ENCODE measurements at places on chromosomes 2 and 18.

- DNase-seq = no peak
Observed at GRCh38 chr18:79597176-79597830, 82.3 kb upstream of the CTDP1 start.

GRCh38 chr2:38244301-38244700, 132.8 kb downstream of the ATL2 start:
- no peak for DNase-seq

DNA sequence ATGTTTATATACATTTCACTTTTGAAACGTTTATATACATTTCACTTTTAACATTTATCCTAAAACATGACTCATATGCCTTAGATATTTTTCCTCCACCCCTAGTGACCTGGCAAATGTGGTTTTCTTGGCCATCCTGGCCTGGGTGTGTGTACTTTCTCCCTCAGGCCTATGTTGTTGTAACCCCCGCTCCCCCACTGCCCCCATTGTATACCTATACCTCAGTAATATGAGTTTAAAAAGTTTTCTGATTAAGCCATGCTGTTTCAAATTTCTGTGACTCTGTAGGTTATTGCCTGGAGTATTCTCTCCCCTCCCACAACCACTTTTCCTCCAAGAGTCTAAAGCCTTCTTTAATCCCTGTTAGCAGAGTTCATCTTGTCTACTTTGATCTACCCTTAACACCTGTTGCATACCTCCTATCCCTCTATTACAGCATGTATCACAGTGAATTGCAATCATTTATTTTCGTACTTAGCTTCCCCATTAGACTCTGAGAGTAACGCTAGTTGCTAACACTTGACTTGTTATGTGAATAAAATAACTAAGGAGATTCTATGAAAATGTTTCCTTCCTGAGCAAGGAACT, 67.9 kb downstream of the LCLAT1 start:
- no peak for DNase-seq

GRCh38 chr2:195322324-195322723, 334.7 kb upstream of the SLC39A10 start:
- peak; percentile 8 for DNase-seq

DNA sequence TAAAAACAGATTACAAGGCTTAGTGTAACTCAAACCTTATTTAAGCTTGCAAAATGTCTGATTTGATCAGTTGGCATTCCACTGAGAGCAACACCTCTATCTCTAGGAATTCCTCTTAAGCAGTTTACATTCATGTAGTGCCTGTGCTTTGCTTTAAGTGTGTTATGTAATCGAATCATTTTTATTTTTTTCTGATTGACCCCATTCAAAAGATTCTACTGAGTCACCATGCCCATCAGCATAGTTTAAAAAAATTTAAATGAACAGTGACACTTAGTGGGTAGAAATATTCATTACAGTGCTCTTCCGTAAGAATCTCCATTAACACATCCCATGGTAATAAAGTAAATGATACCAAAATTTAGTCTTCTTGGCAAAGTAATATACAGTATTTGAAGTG, 67.8 kb upstream of the SLC4A10 start:
- no peak for DNase-seq

DNA sequence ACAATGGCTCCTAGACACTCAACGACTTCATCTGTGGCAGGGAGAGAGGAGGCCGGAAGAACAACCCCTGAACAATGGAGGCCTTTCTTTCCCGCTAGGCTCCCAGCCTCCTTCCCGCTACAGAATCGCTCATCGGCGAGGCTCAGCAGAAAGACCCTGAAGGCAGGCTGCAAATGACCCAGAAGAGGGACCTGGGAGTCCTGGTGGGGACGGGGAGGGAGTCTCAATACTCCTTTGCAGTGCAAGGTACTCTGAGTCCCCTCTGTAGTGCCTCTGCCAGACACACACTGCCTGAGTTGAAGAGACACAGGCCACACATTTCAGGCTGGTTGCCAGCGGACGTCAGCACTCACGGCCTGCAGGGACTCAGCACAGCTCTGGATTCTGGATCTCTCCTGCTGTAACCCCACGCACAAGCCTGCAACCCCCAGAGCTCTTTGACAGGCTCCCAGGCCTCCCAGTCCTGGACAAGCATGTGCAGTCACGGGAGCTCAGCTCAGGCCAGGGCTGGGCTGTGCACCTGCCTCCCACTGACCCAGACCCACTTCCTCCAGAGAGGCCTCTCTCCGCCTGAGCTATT, 6.1 kb downstream of the GPR17 start:
- no peak for DNase-seq

DNA sequence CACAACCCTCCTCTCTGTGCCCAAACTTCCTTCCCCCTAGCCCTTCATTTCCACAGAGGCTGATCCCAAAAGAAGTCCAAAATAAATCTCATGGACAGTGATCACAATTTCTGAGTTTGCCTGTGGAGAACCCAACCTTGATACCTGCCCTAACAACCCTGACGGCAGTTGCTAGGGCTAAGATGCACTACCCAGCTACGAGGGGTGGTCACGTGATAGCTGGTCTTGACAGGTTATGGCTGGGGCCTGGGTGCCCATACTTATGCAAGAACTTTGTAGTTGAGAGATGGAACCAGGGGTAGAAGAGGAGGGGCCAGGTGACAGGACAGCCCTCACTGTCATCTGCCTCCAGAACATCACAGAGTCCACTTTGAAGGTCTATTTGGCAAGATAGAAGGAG, 147.9 kb downstream of the AKAIN1 start:
- no peak for DNase-seq

DNA sequence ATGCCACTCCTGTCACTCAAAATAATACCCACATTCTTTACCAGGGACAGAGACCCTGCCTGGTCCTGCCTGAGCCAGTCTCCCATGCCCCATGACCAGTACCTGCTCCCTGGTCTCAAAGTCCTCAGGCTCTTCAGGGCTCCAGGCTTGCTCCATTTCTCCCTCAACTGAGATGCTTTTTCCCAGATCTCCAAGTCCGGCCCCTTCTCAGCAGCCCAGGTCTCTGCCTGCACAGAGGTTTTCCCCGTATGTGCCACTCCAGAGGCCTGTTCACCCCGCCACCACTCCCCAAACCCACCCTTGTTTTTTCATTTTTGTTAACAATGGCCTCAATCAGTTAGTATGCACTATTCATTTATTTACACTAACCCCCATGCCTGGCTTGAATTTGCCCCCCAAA, 499.5 kb upstream of the MYT1L start:
- no peak for DNase-seq

GRCh38 chr2:33391529-33392255, 84.8 kb upstream of the RASGRP3 start:
- DNase-seq = peak; percentile 43

DNA sequence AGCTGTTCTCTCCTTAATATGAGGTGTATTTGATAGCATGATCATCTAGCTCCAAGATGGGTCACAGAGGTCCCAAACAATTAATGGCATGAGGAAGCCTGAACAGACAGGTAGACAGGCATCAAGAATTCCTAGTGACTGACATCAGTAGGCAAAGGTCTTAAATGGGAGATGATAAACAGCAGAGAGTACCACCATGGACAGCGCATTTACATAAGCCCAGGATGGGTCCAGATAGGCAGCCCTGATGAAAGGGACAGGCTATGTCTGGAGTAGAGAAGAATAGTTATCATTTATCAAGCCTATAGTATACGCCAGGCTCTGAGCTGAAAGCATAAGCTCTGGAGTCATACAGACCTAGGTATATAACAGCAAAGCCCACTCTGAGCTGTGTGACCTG, 434.7 kb upstream of the SETBP1 start:
- no peak for DNase-seq
